ENCODE measurements at places on chromosomes 3 and 15. TPM values are rescaled to one million over a fixed set of nuclear protein-coding genes. Genes with fewer than 3 reads are reported as not detected.
A peak's percentile ranks its signal among the peaks of the same experiment; 100 is the strongest.

DNA sequence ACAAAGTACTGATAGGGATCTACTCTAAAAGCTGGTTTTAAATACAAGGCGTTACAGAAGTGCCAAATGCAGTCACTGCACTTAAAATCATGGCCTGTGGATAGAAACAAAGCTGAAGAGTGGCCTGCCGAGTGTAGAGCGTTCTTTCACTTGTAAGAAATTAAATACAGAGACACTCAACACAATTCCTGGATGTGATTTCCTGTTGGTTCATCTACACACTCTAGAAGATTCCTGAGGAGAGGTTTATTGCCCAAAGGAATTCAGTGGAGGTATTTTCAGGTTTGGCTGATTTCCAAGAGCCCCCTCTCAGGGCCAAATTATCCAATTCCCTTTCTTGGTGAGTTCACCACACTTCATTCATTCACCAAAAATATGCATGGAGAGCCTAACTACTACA, 200.3 kb upstream of the IL12A start:
- DNase-seq = no peak

- DNase-seq = no peak
Measured at GRCh38 chr15:66402761-66403284, 16.1 kb downstream of the MAP2K1 start.

Gene A4GNT
- polyA plus RNA-seq = not detected

DNA sequence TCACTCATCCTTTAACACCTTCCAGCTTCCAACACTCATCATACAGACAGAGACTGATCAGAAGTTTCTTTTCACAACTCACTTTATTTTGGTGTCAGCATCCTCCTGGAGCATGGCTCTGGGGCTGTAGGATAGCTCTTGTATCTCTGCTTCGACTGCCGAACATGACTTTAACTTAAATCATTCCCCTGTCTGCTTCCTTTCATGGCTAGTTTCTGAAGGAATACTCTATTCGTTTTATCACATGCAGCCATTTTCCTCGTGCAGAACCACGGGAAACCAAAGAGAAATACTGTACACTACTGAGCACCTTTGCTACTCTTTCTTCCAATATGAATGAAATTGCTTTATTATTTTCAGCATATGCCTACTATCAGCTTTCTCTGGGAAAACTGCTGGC, 2.1 kb upstream of the TMOD2 start:
- DNase-seq = no peak

DNA sequence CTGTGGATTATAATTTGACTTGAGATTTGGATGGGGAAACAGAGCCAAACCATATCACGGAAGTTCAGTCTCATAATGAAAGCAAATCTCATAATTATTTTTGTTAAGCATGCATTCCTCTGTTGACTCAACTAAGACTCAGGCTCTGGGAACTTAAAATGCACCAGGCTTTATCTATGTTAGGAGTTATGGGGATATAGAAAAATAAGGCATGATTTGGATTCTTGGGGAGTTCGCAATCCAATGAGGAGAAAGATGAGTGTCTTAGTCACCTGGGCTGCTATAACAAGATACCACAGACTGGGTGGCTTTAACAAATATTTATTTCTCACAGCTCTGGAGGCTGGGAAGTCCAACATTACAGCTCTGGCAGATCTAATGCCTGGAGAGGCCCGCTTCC, 89.4 kb upstream of the TJP1 start:
- no peak for DNase-seq

DNA sequence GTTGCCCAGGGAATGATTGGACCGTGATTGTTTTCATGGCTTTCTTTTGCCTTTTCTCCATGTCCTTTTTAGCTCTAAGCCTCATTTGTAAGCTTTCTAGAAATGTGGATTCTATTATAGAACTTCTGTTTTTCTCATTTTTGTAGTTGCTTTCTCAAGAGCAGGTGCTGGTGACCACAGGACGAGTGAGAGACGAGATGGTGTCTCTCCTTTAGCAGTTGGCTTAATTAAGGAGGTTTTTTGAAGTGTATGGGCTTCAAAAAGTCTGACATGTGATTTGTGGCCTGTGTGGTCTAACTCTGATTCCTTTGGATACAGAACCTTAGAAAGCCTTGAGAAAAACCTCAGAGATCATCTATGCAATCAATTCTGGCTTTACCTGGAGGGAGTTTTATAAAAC, 292.8 kb downstream of the LPP start:
- no peak for DNase-seq

GRCh38 chr3:52480768-52481715, 14.1 kb upstream of the STAB1 start:
- no peak for DNase-seq

Gene ACKR2
- 0.30 TPM for polyA plus RNA-seq

DNA sequence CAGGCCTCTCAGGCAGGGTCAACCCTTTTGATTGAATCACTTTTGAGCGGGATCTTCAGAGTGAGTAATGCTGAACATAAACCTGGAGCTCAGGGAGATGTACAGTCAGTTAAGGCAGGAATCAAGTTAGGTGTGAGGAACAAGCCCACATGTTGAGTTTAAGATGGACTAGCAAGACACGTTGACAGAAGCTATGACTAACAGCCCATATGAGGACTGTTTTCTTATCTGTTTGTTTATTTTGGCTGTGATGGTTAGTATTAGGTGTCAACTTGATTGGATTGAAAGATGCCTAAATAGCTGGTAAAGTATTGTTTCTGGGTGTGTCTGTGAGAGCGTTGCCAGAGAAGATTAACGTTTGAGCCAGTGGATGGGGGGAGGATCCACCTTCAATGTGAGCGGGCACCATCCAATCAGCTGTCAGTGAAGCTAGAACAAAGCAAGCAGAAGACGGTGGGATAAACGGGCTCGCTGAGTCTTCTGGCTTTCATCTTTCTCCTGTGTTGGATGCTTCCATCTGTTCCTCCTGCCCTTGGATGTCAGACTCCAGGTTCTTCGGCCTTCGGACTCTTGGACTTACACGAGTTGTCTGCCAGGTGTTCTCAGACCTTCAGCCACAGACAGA, 232.3 kb upstream of the STAC start:
- no peak for DNase-seq

Gene SNX22
- polyA plus RNA-seq = 0.76 TPM

- no peak for DNase-seq
Measured at GRCh38 chr3:4533489-4534443, 40.6 kb downstream of the ITPR1 start.

- no peak for DNase-seq
Measured at GRCh38 chr3:58691997-58692396, 25.4 kb upstream of the FAM3D start.

Gene MBNL1
- not detected for polyA plus RNA-seq

DNA sequence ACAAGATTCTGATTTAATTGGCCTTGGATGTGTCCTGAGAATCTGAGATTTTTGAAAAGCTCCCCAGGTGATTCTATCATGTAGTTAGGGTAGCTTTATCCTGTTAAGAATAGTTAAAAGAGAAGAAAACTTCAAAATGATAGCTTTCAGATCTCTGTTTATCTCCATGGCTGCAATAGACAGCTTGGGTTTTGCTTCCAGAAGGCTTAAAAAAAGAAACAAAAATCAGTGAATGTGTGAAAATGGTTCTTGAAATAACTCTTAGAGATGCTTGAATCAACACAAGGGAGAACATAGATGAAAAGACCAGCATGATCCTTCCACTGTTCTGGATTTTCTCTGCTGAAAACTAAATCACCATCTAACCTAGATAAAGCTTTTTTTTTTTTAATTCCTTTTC, 60.8 kb upstream of the TMC3 start:
- no peak for DNase-seq

GRCh38 chr3:52221563-52222318, 3.7 kb downstream of the TLR9 start:
- no peak for DNase-seq

Gene NEIL1
- 4.4 TPM for polyA plus RNA-seq

Gene GOLGA8O
- not detected for polyA plus RNA-seq

Gene GPR62
- polyA plus RNA-seq = 0.27 TPM

- no peak for DNase-seq
Measured at GRCh38 chr15:54559405-54560069, 581.3 kb downstream of the UNC13C start.

DNA sequence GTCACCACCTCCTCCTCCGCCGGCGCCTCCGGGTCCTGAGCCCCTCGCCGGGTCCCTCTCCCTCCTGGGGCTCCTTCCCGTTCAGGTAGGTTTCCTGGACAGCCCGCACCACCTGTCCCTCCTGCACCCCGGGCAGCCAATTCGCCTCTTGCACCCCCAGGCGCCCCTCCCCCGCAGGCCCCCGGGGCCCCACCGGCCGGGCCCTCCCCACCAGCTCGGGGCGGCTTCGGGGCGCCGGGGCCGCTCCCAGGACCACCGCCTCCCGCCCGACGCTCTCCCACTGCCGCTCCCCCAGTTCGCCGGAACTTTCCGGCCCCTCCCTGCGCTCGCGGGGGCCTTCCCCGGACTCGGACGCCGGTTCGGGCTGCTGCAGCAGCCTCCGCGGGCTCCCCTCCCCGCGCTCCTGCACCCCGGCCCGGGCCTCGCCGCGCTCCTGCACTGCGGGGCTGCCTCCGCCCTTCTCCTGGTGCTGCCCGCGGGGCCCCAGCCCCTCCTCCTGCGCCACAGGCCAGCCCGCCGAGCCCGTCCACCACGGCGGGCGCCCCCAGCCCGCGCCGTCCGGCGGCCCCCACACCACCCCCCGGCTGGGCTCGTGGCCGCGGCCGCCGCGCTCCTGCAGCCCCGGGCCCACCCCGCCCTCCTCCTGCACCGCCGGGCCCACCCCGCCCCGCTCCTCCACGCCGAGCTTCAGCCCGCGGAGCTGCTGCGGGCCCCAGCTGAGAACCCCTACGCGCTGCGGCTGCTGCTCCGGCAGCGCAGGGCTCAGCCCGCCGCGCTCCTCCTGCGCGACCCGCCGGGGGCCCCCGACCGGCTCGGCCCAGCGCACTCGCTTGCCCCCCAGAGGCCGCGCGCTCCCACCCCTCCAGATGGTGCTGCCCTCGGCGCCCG, 587 bp upstream of the TNK2 start:
- DNase-seq = no peak

DNA sequence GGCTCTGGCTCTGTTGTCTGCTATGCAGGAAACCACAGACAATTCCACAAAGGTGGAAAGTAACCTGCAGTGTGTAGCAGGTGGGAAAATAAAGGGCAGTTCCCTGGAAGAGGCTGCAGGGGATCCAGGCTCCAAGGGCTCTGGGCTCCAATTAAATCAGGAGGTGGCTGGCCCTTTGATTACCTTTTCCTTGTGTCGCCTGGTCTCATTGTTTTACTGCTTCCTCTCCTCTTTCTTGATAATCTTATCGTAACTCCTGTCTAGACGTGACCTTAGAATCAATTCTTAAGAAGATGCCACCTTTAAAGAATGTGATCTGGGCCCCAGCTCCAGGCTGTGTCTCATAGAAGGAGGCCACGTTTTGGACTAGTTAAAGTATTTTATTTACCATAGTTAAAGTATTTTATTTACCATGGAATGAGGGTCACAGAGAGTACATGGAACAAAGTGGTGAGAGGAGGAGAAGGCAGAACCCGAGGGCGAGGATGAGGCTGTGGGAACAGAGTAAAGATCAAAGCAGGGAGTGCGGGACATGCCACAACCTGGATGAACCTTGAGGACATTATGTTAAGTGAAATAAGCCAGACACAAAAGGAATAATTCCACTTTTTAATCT, 237.5 kb upstream of the STT3B start:
- DNase-seq = no peak

DNA sequence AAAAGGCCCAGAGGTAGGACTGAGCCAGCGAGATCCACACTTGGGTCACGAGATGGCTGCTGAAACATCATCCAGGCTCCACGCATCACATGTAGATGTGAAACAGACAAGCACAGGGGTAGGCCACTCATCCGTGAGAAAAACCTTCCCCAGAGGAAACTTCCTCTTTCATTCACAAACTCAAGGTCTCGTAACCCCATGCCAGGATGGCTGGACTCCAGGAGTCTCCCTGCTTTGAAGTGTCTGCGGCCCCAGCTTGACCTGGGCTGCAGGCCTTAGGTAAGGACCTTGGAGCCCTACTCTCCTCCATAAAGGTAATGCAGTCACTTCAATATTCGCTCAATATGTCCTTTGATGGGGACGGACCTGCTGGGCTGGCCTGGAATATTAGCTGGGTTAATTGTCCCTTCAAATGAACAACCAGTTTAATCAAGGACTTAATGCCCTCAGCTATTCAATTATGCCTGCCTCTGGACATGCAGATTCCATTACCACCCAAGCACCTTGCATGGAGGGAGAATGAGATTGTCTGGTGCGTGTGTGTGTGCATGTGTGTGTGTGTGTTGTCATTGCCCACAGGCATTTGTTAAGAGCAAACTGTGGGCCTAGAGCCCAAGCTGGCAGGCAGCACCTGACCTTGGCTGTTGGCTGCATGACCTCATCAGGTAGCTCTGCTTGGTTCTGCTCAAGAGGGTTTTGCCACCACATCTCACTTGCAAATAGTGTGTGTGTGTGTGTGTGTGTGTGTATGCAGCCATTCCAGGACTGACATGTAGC, 186.9 kb upstream of the TLE3 start:
- DNase-seq = no peak

Gene PSTPIP1
- polyA plus RNA-seq = 1.7 TPM

Gene GABRR3
- not detected for polyA plus RNA-seq

- peak; percentile 85 for DNase-seq
Measured at GRCh38 chr3:3356846-3357245, 177.4 kb upstream of the CRBN start.

DNA sequence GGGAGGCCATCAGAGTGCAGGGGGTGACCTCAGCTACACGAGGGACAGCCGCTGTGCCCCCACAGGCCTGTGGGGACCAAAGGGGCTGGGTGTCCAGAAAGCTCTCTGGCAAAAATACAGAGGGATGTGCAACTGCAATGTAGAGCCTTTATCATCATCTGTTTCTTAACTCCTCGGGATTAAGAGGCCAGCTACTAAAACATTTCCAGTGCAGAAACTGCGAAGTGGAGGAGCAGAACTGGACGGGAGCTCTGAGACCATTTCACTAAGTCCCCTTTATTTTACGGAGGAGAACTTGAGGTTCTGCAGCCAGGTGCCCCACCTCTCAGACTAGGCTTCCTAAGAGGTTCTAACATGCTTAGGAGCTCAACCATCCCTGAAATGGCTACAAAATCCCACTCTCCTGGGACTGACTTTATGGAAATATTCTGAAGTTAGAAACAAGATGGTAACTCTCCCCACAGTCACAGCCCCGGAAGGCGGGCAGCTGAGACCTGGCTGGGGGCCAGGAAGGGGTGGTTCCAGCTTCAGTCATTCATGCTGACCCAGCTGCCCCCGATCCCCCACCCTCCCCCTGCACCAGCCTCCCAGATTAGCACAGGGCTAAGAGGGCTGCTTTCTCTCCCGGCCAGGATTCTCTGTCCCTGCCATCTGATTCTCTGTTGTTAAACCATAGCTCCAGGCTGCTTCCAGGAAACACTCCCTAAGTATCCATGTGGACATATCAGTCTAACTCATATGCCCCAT, 40.3 kb downstream of the UMPS start:
- no peak for DNase-seq

DNA sequence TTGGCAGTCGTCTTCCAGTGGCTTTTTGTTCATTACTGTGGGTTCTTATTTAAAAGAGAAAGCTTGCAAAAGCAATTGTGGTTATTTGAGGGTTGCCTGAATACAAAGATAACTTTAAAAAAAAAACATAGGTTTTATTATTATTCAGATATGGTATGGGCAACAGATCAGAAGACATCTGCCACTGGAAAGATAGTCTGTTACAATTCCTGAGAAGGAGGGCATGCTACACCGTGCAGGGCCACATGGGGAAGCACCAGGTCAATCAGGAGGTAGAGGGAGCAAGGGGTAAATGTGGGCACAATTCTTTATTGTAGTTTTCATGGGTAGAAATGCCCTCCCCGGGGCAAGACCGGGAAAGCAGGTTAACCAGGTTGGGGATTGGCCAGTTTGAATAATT, 46.5 kb downstream of the BBS4 start:
- no peak for DNase-seq

Gene ACOX2
- polyA plus RNA-seq = 36.0 TPM

Gene C3orf80
- 0.08 TPM for polyA plus RNA-seq

Measured in muscle of arm (tissue), 14 donors.